ENCODE measurements at places on chromosomes 1 and 21.

- no peak for DNase-seq
These were observed 1.5 kb downstream of the PROX1 start for GRCh38 chr1:213989002-213989855.

- no peak for DNase-seq
These were observed 50.7 kb downstream of the MAB21L3 start for GRCh38 chr1:116161877-116162390.

- no peak for DNase-seq
These were observed 661 bp upstream of the OSCP1 start for GRCh38 chr1:36450919-36451305.

- DNase-seq = no peak
These were observed 46.9 kb downstream of the ITPKB start for GRCh38 chr1:226692051-226692792.

DNA sequence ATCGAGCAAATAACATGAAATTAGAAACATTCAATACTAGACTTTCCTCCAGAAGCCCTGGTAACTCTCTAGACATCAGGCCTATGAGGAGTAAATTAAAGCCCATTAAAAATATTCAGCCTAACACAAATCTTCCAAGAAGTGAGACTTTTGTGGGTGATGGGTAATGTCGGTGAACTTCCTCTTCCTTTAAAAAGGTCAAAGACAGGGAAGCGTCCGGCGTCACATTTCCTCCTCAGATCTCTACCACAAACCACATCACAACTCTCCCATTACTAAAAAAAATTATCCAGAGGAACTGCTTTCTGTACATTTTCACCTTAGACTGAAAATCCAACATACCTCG is 1.4 kb downstream of the EIF4G3 start:
- no peak for DNase-seq

- DNase-seq = no peak
These were observed 86.4 kb downstream of the RGL1 start for GRCh38 chr1:183891158-183891856.

DNA sequence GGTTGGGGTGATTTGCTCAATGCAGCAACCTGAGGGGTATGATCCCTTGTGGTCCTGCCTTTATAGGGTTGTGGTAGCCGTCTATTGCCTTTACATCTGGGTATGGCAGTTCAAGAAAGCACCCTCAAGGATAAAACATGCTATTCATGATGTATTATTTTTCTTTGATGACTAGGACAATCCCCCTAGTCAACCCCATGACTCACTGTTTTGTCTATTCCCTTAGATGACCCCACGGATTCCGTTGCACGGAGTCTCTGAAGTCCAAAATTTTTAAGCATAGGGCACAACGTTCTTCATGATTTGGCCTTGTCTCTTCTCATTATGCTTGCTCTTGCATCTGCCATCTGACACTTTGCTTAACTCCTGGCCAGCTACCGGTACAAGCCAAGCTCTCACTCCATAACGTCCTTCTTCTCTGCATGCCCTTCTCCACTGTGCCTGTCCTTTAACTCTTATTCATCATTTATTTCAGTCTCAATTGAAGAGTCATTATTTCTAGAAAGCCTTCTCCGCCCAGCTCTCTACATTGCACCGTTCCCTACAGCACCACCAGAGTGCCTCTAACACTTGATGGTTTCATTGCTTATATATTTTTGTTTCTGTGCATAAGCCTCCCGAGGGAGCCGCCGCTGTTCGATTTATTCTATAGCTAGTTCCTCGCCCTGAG is 838 bp upstream of the DISP1 start:
- DNase-seq = no peak

DNA sequence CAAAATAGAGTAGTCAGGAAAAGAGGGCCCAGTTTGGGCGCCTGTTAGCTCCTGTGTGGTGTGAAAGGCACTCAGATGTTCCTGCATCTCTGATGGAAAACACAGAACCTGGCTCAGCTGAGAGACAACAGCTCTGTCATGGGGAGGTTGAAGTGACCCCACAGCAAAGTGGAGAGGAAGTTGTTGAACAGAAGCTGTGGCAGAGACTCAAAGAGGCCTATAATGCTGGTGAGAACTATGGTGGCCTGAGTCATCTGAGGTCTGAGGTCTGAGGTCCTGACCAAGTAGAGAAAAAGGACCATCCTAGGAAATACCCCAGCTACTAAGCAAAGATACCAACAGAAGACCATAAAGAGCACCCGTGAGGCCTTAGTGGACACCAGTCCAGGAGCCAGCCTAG is 45.6 kb upstream of the JAK1 start:
- no peak for DNase-seq

GRCh38 chr1:45032837-45033236 is 20.8 kb downstream of the UROD start:
- DNase-seq = no peak

GRCh38 chr1:53485478-53486394 is 26.5 kb downstream of the DMRTB1 start:
- DNase-seq = peak; percentile 86

DNA sequence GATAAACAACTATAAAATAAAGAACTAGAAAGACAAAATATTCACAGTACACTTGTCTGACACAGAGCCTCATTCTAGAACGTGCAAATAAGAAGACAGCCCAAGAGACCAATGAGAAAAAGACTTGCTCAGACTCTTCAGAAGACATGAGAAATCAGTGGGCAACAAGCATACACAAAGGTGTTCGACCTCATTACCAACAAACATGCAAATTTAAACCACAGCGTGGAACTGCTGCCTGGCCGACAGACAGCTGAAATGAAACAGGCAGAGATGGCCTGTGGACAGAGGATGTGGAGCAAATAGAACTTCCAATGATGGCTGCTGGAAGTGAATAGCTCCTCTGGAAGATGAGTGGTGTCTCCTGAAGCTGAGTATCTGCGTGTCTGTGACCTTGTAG is 22.4 kb upstream of the COL6A1 start:
- DNase-seq = no peak

DNA sequence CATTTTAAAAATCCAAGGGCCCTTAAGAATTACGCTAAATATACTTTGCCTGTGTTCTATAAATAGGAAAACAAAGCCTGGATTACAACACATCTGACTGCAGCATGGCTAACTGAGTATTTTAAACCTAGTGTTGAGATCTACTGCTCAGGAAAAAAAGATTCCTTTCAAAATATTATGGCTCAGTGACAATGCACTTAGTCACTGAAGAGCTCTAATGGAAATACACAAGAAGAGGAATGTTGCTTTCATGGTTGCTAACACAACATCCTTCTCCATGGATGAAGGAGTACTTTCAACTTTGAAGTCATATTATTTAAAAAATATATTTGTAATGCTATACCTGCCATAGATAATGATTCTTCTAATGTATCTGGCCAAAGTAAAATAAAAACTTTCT is 248.3 kb upstream of the NEGR1 start:
- no peak for DNase-seq

- DNase-seq = peak; percentile 4
These were observed 108.3 kb downstream of the POU2F1 start for GRCh38 chr1:167328816-167329483.

DNA sequence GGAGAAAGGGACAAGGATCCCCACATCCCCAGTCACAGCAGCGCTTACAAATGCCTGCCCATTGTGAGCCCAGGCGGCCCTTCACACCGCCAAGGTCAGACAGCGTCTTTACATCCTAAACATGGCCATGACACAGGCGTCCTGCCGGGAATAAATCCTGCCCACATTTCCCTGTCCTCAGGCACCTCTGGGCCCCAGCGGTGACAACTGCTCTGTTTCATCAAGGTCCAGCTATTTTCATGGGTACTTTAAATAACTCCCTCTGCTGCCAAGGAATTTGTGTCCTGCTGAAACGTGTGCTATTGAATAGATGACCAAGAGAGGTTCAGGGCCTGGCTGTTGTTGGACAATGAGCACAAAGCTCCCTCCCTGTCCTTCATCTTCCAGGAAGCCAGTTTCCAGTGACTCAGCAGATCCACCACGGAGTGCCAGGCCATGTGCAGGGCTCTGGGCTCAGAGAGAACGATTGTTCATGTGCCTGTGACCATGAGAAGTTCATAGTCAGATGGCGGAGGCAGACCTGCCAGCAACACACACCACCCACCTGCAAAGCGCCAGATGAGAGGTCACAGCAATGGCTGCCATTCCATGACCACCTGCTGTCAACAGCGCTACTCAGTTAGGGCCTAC is 195.8 kb downstream of the MATN1 start:
- no peak for DNase-seq

GRCh38 chr1:103387898-103388297 is 137.6 kb upstream of the RNPC3 start:
- no peak for DNase-seq
